ENCODE measurements at places on chromosomes 6 and 20.

DNA sequence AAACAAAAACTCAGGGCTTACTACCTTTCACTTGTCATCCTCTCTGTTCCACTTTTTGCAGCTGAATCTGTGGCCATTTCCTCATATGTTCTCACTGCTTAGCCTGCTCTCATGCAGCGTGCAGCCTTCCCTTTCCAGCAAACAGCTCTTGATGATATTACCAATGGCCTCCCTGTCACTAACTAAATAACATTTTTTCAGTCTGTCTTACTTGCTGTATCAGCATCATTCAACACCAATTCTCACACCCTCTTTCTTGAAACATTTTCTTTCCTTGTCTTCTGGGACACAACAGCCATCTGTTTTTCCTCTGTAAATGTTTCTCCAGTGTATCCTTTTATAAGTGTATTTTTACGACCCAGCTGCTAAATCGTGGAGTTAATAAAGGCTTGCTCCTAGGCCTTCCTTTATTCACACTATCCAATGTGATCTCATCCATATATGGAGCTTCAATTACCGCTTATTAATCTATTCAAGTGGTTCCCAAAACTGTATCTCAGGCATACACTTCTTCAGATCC lies 523.6 kb upstream of the RNF217 start:
- DNase-seq = no peak

GRCh38 chr20:53159160-53159559 lies 187.0 kb downstream of the TSHZ2 start:
- no peak for DNase-seq

DNA sequence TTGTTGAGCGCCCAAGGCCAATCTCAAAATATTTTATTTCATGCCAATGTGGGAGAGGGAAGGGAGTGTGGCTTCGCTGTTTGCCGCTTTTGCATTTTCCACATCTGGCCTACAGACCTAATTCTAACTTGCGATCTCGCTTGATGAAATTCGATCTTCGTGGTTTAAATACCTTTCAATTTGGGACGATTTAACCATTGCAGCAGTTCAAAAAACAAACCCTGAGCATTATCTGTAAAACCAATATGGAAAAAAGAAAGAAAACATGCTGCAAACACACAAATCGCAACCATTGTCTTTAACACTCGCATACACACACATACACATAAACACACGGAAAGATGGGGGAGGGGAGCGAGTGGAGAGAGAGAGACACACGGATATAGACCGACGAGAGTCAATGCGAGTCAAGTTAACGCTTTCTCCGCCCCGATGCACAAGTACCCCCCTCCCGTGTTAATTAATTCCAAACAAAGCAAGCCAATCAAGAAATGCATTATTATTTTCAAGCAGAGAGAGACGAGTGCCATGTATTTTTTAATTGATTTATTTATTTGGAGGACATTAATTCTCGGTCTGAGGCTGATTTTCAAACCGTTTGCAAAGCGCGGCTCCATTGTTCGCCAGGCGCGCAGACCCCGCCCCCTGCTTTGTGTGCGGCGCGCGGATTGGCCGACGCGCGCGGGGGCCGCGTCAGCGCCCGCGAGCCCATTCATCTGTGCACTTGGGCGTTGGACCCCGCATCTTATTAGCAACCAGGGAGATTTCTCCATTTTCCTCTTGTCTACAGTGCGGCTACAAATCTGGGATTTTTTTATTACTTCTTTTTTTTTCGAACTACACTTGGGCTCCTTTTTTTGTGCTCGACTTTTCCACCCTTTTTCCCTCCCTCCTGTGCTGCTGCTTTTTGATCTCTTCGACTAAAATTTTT lies at the start of gene MARCKS:
TSS of gene MARCKS (plus strand) at position 721 of the 931 bp plus-strand sequence. CDS start 401 bp downstream, outside the sequence.
- peak; percentile 58 for DNase-seq

GRCh38 chr20:399182-399707 lies 8.9 kb upstream of the RBCK1 start:
- no peak for DNase-seq

DNA sequence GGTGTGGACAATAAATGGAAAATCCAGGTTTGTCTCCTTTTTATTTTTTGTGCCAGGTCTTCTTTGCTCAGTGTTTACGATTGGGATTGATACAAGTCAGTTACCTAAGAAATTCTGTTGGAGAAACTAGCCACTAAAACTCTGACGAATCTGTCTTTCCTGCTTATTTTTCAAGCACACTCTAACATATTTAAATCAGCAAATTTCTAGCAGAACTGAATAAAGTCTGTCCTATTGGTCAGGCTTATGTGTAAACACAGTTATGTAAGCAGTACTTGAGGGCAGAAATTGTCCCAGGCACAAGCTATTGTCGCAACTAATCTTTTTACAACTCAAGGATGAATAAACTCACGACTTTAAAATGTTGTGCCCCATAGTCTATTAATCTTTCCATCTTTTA lies 12.1 kb upstream of the EXOC2 start:
- DNase-seq = no peak

- no peak for DNase-seq
Observed at GRCh38 chr6:111767752-111768430, 105.4 kb downstream of the FYN start.

DNA sequence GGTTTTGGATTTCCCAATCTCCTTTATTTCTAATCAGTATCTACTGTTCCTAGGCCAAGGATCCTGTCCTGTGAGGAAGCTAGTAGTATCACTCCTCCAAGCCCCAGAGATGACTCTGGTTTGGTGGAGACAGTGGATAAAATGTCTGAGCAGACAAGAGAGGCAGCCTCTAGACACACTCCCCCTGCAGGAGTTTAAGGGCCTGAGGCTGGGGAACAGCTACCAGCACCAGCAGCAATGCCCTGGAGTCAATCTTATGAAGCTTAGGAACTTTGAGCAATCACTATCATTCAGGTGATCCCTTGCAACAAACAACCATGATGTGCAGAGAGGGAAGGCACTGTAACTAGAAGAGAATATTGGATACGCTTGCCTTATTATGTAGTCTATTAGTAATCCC lies 384.7 kb upstream of the ID4 start:
- DNase-seq = no peak

DNA sequence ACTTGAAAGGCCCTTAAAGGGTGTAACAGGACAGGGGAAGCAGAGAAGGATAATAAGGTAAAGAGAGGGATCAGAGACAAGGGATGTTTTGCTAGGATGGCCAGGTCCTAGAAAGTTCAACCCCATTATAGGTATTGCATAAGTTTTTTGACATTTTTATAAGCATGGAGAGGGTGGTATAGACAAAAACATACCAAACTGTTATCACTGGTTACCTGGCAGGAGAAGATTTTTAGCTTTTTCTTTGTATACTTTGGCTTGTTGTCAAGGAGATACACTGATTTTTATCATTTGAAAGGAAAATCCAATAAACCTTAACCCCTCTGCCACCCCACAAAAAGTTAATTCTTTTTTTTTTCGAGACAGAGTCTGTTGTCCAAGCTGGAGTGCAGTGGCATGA lies 28.4 kb downstream of the ZMYND8 start:
- no peak for DNase-seq

GRCh38 chr6:113120224-113120581 lies 736.9 kb upstream of the MARCKS start:
- no peak for DNase-seq

DNA sequence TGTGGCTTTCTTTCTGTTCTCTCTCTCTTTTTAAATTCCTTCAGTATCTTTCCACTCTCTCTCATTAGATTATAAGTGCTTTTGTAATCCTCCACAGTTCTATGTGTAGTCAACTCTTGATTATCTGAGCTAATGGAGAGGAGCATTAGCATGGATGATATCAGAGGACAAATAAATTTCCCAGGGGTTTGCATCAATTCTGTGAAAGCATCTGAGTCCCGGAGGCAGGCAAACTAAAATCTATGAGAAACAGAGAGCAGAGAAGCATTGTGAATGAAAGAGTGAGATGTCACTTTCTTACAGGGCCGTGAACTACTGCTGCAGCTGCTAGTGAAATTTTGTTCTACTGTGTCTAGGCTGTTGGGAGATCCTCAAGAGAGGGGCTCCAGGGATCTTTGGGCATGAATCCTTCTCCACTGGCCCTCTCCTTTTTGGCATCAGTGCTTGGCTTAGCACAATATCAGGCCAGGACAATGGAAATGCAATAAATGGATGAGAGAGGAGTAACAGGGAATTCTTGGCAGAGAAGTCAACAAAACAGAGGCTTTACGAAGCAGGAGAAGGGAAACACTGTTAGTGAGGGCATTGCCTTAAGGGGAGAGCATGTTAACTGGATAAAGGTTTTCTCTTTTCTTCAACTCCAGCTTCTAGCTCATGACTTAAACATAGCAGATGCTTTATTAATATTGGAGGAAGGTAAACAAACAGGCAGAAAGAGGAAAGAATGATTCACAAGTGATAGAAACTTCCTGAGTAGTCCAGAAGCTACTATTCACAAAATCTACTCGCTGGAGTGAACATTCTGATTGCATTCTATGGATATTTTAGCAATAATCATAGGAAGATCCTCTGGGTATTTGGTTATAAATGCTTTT lies 847.0 kb upstream of the MAP3K7 start:
- DNase-seq = no peak

DNA sequence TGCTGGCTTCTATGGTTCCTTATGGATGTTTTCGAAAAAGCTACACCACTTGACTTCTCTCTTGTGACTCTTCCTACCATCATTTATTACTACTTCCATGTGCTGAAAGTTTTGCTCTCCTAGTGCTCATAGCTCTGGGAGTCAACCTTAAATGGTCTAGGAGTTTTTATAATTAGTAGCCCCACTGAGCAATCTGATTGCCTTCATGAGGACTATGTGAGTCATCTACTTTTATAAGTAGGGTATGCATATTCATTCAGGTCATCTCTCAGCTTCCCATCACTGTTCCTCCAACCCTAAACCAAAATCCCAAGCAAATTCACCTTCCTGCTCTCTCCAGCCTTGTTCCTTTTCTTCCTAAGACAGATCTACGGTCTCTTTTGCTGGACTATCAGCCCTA lies 17.4 kb upstream of the FAXC start:
- DNase-seq = no peak

GRCh38 chr20:37911838-37912281 lies 8.9 kb downstream of the VSTM2L start:
- no peak for DNase-seq

DNA sequence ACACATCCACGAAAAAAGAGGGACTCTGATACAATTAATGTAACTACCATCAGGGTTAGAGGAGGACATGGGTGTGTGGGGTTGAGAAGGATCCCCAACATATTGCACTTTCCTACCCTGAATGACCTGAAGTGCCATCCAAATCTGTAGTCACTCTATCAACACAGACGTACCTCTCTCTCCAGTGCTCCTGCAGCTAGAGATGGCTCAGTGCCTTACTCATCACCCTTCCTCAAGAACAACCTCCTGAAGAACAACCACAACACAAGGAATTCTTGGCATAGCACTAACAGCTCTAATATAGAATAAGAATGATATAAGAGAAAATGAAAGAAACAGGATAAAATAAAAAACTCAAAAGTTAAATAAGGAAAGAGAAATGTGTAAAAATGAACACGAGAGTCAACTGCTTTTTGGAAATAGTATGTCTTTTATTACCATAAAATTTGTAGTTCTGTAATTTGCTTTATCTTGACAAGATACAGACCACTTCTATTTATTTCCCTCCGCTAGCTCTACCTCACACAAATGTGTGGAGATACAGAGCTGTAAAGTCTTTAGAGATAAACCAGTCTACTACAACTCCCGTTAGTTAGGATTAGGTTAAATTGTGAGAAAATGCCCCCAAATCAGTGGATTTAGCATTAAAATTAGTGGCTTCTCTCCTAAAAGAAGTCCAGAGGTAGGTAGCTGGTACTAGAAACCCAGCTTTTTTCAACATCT lies 63.9 kb downstream of the REV3L start:
- DNase-seq = no peak

GRCh38 chr6:63881791-63882190 lies 246.2 kb downstream of the PHF3 start:
- DNase-seq = no peak

DNA sequence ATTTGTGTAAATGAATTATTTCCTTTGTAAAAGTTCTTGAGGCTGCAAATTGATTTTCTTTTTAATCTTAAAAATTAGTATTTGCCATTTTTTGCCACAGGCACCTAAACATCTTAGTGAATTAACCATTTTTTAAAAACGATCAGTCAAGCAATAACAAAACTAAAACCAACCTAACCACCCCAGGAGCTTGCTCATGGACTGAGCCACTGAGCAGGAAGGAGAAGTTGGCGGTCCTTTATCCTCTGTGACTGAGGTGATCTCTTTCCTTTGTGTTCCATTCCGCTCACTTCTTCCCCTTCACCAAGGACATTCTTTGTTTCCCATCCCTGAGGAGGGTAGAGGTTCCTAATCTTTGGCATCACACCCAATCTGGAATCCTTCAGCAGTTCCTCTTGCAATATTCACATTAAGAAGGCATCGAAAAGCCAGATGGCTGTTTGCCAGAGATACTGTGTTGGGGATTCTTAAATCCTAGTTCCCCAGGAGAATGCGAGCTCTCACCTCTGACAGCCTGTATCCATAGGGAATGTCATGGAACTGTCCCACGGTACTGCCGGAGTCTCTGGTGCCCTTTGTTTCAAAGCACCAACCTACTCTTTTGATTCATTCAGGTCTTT lies 30.5 kb downstream of the RPRD1B start:
- no peak for DNase-seq

DNA sequence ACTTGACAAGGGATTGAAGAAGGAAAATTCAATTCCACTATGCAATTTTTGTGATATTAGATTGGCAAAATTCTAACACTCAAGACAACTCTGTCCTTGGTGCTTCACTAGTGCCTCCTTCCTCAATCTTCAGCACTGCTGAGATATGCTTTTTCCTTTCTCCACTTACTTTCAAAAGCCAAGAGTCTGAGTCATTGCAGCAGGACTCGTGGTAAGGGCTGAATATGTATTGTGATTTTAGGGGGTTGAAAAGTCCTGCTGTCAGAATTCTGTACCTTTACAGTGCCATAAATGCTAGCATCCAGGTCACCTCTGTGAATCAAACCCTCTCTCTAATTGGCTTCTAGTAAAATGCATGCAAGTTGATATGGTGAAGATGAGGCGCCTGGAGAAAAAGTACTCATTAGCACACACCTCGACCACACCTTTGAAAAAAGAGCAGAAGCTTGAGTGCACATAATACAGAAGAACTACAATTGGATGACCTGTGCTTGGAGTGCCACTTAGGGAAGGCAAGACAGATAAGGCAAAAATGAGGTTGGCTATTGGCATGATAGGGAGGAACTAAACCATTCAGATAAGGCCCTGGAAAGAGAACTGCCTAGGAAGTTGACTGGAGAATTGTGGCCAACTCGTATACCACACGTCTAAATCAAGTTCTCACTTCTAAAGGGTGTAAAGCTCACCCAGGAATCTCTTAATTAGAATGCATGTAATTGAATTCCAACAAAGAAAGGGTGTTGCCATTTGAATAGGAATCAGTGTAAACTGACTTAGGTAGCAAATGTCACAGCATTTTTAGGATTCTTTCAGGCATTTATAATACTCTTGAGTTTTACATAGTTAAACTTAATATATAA lies 43.6 kb upstream of the FAM83B start:
- DNase-seq = no peak

GRCh38 chr6:52540286-52540902 lies 36.5 kb downstream of the TRAM2 start:
- no peak for DNase-seq

- no peak for DNase-seq
Observed at GRCh38 chr6:98514073-98514720, 320.2 kb upstream of the POU3F2 start.

GRCh38 chr6:113447088-113447831 lies 409.9 kb upstream of the MARCKS start:
- DNase-seq = no peak
